Stimulated activated CD8-positive, alpha-beta memory T cell treated with anti-CD3 and anti-CD28 coated beads, Interleukin-7, amount 100 ng/mL, for 24 hours (primary cell): ENCODE measurements at places on chromosomes 13 and 19.

DNA sequence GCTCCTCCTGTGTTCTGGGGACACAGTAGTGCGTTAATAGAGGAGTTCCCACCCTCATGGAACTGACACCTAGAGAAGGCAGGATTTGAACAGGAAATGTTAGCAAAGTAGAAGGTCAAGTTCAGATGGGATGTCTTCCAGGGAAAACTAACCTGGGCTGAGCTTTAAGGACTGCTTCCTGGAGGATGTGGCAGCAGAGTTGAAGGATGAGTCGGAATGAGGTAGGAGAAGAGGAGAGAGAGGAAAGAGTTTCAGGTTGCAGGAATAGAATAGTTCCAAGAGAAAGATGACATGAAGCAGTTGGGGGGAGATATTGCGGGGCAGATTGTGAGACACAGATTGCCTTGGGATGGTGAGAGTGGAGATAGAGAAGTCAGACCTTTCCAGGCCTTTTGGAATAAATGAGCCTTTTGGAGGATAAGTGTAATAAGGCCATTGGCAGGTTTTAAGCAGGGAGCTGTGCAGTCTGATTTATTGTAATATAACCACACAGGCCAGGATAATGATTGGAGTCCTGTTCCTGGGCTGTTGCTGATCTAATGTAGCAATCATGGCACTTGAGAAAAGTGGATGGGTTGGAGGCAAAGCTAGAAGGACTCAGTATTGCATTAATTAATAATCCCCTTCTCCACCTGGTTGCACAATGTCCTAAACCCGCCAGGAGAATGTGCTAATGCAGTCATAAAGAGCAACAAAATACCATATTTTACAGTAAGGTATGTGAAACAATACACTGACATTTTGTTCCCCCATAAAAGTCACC, 205.4 kb downstream of the SHISA2 start:
- DNase-seq = no peak

DNA sequence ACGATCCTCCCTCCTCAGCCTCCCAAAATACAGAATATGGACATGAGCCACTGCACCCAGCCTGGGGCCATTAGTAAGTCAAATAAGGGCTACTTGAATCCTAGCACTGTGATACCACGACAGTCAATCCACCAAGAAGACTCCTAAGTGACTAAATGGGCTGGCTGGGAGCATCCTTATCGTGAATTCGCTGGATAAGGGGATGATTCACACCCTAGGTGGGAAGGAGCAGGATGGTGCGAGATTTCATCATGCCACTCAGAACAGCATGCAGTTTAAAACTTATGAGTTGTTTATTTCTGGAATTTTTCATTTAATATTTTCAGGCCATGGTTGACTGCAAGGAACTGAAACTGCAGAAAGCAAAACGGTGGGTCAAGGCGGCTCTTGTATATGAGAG, 30.2 kb downstream of the ATP8A2 start:
- no peak for DNase-seq

DNA sequence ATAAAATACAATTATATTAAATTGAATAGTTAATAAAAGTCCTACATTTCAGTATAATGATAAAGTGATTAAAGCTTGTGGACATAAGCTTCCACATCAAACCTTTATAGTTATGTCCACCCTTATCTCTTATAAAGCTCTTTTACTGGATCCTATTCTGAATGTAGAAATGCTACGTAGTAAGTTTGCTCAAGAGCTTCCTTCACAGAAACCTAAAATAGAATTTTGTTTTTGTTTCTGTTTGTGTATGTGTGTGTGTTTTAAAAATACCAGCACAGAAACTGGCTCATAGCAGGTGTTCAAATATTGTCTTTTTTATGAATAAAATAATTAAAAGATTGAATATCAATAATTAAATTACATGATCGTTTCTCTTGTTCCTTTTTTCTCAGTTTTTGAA, 21.0 kb upstream of the UFM1 start:
- no peak for DNase-seq

GRCh38 chr13:102392481-102393209, 9.2 kb downstream of the FGF14 start:
- DNase-seq = no peak

DNA sequence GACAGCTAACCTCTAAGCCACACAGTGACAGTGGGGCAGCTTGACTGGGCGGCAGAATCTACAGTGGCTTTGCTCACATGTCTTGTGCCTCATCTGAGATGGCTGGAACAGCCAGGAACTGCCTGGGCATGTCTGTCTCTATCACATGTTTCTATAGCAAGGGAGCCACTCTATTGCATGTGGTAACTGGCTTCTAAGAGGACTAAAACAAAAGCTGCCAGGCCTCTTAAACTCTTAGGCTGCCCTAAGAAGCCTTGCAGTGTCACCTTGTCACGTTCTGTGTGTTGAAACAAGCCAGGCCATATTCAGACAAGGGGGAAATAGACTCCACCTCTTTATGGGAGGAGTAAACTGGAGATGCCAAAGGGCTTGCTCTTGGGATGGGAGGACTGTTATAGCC, 122.9 kb upstream of the MAB21L1 start:
- no peak for DNase-seq

GRCh38 chr19:1568320-1569019, at the start of gene MEX3D:
Gene MEX3D (minus strand): TSS chr19:1568325. CDS start chr19:1568058, 267 bp downstream.
- DNase-seq = peak; percentile 64

DNA sequence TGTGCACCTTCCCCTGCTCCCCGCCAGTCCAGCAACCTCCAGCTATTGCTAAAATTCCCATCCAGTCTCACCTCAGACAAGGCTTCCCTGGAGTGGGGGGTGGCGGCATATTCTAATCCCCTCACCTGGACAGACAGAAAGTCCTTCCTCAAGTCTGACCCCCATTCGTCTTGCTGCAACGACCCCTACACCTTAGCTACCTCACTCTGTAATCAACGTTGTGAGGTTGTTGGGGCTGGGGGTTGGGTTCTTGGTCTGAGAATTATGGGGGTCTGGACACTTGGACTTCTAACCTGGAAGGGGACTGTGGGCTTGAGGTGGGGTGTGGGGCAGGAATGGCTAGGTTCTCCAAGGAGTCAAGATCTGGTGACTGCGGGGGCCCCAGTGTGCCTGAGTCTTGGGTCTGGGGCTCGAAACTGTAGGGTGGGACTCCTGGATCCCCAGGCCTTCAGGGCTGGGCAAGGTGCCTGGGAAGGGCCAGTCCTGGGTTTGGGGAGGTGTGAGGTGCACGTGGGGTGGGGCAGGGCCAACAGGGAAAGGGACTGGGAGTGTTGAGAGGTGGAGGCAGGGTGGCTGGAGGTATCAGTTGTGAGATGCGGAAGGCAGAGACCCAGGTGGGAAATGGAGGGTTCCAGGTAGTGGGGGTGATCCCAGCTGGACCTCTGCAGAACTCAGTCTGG, 1.3 kb downstream of the FOXA3 start:
- DNase-seq = no peak
